ENCODE measurements at places on chromosomes 13 and 19.

DNA sequence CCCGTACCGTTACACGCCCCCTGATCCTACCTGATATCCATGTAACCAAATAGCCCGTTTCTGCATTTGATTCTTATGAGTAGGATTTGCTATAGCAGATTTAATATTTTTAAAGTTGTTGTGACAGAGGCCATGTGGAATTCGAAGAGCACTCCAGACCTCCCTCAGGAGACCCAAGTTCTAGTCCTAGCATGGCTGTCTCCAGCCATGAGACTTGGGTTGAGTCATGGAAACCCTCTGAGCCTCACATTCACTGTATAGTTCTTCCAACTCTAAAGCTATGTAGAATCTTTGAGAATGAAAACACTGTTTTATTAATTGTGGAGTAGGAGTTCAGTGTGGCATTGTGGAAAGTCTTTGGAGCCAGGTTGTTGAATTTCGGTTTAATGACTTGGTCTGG, 8.0 kb upstream of the GPR183 start:
- peak; percentile 30 for DNase-seq

- DNase-seq, result no peak
Observed at GRCh38 chr13:68439817-68440216, 1209.7 kb upstream of the PCDH9 start.

DNA sequence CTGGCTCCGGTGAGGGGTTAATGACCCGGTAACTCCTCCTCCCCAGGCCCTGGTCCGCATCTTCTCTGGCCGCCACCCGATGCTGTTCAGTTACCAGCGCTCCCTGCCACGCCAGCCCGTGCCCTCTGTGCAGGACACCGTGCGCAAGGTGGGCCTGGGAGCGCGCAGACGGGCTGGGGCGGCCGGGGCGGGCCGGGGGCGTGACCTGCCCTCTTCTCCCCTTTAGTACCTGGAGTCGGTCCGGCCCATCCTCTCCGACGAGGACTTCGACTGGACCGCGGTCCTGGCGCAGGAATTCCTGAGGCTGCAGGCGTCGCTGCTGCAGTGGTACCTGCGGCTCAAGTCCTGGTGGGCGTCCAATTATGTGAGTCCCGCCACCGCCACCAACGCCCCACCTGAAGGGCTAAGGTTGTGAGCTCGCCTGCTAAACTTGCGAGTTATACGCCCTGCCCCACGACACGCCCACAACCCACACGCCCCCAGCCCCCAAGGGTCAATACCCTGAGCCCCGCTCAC, 10.4 kb downstream of the CPT1C start:
- no peak for DNase-seq

GRCh38 chr19:34041925-34042521, 130.3 kb upstream of the LSM14A start:
- peak; percentile 76 for DNase-seq

DNA sequence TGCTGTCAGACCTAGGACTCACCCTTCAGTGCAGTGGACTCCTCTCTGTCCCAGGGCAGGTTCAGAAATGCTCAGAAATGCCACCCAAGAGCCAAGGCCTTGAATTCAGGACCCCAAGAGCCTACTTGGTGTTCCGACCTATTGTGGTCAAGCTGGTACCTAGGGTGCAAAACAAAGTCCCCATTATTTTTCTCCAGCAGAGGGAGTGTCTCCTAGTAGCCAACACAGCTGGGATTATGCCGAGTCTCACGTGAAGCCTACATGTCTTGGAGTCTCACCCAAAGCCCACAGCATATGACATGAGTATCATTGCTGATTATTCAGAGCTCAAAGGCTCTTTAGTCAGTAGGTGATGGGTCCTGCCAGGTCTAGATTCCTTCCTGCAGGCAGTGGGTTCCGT, 671.1 kb upstream of the SPRY2 start:
- no peak for DNase-seq

- DNase-seq, result no peak
Observed at GRCh38 chr13:21074546-21074945, 13.2 kb upstream of the LATS2 start.

DNA sequence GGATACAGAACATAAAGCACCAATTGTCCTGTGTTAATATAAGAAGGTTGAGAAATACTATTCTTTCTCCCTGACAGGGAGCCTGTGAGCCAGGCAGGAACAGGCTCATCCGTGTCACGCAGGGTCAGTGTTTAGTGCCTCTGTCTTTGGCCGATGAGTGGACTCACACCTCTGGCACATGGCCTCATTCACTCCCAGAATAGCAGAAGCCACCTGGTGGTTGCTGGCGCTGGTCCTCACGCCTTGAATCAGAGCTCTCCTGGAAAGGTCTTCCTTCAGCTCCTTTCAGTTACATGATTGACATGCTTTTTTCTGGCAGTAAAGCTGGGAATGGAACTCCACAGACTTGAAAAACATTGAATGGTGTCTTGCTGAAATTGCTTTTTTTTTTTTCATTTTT, 28.1 kb upstream of the SIAH3 start:
- DNase-seq, result no peak

DNA sequence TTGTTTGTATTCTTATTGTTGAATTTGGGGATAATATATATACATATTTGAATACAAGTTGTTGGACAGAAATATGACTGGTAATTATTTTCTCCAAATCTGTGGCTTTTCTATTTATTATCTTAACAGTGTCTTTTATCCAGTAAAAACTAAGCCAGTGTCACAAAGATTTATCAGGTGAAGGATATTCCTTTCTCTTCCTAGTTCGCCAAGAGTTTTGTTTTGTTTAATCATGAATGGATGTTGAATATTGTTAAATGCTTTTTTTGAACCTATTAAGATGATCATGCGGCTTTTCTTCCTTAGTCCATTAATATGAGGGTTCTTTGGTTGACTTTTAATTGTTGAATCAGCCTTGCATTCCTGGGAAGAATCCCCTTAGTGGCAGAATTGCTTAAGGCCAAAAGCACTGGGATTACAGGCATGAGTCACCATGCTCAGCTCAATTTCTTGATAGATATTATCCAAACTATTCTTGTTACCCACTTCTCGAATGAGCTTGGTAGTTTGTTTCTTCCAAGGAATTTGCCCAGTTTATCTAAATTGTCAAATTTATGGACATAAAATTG, 53.3 kb downstream of the TEX26 start:
- DNase-seq, result no peak

GRCh38 chr13:20073775-20074174, 87.1 kb downstream of the GJA3 start:
- no peak for DNase-seq

DNA sequence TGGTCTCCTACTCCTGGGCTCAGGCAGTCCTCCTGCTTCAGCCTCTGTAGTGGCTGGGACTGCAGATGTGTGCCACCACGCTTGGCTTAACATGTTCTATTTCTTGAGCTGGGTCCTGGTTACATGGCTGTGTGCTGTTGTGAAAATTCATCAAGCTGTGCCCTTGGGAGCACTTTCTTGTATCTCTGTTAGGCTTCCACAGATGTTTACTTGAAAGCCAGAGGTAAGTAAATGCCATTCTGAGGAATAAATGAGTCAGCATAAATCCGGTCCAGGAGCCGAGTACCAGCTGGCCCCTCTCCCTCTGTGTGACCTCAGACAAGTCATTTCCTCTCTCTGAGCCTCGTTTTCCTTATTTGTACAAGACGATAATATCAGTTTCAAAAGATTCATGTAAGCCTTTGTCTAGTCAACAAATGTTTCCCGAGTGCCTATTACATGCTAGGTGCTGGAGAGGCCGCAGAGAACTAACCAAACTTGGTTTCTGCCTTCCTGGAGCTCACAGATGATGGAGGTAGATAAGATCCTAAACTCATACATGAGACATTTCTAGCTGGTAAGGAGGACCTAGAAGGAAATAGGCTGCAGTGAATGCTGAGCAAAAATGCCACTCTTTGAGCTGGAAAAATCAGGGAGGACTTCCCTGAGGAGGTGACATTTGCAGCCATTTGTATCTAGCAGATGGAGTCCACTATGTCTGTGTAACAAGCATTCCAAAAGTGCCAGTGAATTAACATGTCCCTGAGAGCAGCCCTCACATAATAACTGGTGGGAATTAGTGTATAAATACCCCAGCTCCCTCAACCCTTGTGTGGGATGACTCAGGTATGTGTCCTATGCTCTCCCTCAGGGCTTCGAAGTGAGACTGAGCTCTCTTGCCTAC, 2.7 kb upstream of the RASAL3 start:
- DNase-seq, result peak; percentile 79

GRCh38 chr19:41933693-41934426, 5.6 kb upstream of the ERFL start:
- DNase-seq, result no peak

GRCh38 chr19:45103508-45104319, 10.7 kb downstream of the PPP1R37 start:
- DNase-seq, result no peak

- no peak for DNase-seq
Observed at GRCh38 chr13:39811051-39811450, 155.6 kb downstream of the COG6 start.

DNA sequence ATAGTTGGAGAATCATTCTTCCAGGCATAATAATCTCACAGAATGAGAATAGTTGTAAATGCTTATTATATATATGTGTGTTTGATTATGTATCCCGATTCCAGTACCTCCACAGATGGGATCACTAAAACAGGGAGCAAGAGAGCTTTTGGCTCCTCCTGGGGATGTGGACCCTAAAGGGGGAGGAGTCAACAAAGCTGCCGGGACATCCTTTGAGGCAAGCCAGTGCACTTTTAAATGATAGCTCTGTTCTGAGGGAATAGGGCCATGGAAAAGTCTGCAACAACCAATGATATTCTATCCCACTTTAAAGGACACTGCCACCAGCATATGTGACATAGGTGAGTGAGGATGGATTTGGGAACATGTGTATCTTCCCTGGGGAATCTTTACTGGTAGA, 40.8 kb downstream of the SLITRK5 start:
- DNase-seq, result no peak

Measured in stimulated activated CD4-positive, alpha-beta T cell treated with anti-CD3 and anti-CD28 coated beads, Interleukin-1b, Interleukin-23, amount 100 ng/mL, for 48 hours (primary cell).